T-cell (primary cell): ENCODE measurements at places on chromosomes 3 and 15. TPM values are rescaled to one million over a fixed set of nuclear protein-coding genes. Genes with fewer than 3 reads are reported as not detected.

DNA sequence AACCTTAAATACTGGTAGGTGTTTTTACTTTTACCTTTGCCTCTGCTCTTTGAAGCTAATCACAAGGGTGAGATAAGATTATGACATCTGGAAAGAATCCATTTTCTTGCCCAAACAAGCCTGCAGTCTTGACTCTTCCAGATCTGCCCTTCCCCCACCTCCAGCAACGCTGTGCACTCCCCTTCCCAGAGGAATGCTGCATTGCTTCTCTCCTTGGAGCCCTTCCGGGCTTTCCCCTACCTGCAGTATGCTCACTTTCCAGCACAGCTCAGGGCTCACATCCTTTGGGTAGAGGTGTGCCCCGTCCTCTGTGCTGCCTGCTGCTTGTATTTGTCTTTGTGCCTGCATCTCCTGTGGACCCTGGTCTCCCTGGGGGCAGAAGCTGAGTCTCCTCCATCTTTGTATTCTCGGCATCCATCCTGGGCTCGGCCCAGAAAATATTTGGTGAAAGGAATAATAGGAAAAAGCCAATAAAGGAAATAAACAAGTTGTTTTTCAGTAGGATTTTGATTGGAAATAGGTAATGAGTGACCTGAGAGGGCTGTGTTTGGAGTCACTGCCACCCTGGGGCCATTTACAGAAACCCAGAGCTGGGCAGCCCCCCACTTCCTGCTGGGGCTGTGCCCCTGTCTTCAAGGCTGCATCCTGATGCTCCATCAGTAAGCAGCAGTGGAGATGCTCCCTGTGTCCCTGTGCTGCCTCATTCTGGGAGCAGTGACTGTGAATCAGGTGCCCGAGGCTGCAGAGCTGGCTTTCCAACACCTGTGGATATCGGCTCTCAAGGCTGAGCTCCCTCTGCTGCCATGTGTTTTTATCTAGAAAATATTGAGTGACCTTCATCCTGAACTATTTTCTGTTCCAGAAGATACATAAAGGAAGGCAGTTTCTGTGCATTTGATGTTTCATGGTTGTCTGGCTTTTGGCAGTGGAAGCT lies 117.5 kb downstream of the EEFSEC start:
- no peak for DNase-seq

GRCh38 chr3:152321200-152321954 lies 52.6 kb downstream of the MBNL1 start:
- no peak for DNase-seq

GOLGA8T gene
- 0.60 TPM for total RNA-seq

DNA sequence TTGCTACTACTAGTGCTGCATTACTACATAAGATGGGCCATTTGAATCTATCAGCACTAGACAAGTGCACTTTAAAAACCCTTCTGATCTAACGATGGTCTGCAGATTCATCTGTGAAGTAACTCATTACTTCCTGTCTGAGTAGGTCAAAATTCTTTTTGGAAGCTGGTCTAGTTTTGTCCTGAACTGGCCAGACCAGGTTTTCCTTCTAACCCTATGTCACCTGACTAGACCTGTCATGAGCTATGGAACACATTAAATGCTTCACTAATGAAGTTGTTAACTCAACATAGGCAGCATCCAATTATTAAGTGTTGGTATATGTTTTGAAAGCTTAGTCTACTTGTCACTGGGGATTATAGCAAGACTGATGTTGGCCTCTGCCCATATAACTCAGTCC lies 10.1 kb upstream of the RBM5 start:
- DNase-seq = no peak

PPP1R14D gene
- not detected for total RNA-seq

CKMT1B gene
- total RNA-seq = not detected

GRCh38 chr15:89205991-89206585 lies 15.3 kb downstream of the RLBP1 start:
- DNase-seq = no peak

DNA sequence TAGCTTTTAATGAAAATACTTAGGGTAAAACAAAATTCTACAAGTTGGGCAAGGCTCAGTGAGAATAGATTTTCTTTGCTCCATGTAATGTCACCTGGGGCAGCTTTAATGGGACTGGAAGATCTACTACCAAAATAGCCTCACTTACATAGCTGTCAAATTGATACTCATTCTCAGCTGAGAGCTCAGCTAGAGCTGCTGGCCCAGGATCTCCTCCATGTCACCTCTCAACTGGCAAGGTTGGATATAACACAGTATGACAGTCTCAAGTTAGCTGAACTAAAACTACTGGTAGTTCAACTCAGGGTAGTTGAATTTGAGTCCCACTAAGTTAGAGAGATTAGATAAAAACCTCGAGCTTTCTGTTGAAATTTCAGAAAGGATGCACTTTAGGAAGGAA lies 218.5 kb upstream of the PLSCR5 start:
- no peak for DNase-seq

DNA sequence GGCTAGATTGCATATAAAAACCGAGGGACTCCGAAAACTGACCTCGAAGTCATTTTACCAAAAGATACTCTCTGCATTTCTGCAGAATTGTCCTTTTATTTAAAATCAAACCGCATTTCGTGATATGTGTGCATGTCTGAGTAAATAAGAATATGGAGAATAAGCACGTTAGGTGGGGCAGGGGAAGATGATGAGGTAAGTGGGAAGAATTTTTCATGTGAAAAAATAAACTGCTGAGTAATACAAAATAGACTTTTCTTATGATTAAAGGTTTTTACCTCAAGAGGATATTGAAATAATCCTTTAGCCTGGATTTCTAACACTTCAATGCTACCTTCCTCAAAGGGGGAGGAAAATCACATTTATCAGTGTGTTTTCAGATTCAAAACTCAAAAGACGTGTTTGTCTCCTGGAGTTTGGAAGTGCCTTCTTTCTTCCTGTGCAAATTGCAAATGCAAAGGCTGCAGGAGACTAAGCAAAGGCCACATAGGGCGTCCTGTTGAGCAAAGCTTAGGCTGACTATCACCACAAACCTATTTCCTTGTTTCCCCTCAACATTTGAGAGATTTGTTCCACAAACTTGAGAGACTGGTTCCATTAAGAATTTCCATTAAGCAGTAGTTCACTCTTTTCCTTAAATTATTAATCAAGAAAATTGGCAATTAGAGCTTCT lies 813.5 kb downstream of the MCTP2 start:
- DNase-seq = no peak

DNA sequence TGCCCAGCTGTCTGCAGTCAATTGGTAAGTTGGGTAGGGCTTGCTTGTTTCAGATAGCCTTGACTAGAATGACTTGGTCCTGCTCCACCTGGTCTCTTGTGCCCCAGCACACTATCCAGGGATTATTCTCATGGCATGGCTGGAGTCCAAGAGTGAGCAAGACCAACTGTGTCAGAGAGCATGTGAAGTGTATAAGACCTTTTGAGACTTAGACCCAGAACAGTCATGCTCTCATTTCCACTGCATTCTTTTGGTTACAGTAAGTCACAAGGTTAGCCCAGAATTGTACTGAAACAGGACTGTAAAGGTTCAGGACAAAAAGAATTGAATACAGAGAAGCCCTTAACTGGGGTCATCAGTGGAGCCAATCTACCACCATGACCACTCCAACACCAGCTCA lies 650.8 kb upstream of the ADAMTS9 start:
- DNase-seq = no peak

DNA sequence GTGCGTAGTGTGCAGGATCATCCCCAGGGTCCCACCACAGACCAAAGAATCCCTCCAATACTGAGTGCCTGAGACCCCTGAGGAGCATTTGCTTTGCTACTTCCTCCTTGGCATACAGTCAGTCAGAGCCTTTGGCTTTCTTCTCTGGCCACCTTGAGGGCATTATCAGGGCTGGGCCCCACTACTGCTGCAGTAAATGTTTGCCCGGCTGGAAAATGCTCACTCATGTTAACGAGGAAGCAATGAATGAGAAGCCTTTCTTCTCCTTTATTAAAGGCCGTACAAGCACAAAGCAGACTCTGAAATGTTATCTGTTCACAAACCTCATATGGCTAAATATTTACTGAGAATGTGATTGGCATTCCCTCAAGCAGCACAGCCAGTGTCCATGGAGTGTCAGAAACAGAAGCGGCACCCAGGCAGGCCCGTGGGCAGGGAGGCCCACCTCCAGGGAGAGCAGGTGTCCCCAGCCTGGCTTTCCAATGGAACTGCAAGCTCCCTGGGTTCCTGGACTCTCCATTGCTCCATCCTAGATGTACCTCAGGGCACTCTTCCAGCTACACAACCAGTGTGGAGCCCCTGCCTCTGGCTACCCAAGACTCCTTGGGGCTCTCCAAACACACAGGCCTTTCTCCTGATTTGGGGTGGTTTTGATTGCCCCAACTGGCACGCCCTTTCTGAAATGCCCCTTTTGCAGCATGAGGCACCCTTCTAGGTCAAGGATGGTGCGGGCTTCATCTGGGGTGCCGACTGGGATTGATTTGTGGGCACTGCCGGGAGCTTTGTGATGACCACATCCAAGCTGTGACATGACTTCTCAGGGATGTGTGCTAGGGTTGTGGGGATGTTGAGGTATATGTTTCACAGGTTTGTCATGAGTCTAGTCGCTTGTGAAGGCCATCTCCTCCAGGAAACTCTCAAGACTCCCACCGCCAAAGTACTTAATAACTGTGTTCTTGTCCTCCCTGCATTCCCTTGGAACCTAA lies 195.6 kb downstream of the FAM43A start:
- no peak for DNase-seq

DGKG gene
- total RNA-seq = 0.03 TPM

FBXO40 gene
- not detected for total RNA-seq

AQP9 gene
- 0.09 TPM for total RNA-seq

DNA sequence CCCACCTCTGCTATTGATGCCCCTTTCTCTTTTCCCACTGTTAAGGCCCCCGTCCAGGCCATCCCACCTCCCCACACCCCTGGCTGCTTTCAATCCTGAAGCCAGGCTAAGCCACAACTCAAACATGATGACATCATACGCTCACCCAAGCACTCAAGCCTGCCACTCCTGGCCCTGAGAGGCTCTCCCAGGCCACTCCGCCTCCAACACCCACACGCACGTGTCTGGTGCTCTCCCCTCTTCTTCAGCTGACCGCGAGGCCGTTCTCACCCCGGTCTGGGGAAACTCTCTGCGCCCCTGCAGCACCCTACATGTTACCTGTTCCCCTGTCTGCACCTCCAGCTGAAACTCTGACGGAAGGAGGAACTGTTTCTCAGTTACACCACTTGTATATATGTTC lies 6.2 kb downstream of the ZXDC start:
- no peak for DNase-seq

BFSP2 gene
- 0.98 TPM for total RNA-seq

DNA sequence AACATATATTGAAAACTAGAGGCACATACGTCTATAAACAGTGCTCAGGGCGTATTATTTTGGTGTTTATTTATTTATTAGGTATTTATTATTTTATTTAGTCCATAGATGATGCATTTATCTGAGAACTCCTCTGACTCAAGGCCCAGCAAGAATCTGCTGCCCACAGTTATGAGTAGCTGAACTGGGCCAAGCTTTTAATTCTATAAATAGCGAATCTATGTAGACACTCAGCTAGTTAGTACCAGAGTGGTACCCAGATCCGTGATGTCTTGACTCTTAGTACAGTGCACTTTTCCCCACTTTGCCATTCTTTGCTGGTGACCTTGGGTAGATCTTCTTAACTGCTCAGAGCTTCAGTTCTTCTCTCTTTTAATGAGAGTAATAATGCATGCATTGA lies 370.4 kb upstream of the TPRG1 start:
- no peak for DNase-seq

VWA5B2 gene
- total RNA-seq = 0.16 TPM

SERPINI2 gene
- total RNA-seq = not detected

GRIP2 gene
- 0.20 TPM for total RNA-seq

DNA sequence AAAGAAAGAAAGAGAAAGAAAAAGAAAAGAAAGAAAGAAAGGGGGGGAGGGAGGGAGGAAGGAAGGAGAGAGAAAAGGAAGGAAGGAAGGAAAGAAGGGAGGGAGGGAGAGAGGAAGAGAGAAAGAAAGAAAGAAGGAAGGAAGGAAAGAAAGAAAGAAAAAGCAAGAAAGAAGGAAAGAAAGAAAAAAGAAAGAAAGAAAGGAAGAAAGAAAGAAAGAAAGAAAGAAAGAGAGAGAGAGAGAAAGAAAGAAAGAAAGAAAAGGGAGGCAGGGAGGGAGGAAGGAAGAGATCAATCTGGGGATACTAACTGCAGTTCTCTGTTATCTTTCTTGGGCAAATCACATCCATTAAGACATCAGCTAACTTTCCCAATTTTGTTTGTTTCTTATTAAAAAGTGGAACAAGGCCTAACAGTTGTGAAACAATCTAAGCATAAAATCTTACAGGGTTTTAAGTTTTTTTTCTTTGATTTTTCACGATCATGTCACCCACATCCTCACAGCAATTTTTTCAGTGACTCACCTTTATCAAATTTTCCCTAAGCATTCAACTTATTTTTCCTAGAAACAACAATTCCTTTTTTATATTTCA lies 36.8 kb downstream of the TBC1D2B start:
- DNase-seq = no peak

PAQR9 gene
- total RNA-seq = not detected

- DNase-seq = no peak
These were observed 385.3 kb downstream of the PDCD6IP start for GRCh38 chr3:34183611-34184340.

LMAN1L gene
- total RNA-seq = 0.44 TPM

LDHAL6B gene
- not detected for total RNA-seq

DNA sequence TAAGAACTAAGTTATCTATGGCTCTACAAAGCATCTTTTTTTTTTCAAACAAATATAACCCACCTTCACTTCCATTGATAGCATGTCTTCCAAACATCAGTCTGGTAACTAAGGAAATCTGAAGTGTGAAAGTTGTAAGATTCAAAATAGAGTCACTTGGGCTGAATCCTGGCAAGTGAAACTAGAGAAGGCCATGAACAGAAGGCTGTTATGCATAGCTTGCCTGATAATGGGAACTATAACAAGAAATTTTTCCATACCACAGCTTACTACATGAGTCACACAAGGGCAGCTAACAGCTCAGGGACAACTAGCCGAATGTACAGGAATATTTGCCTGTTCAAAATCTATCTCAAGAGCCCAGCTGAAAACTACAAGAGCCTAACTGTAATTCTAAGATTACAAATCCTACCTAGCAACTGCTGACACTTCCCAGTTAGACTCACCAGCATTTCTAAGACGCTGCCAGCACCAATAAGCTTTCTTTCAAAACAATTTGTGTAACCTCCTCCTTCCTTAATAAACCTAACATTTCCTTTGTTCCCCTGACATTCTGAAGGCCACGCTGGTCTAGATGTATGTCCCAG lies 1066.5 kb downstream of the PLOD2 start:
- no peak for DNase-seq

DNA sequence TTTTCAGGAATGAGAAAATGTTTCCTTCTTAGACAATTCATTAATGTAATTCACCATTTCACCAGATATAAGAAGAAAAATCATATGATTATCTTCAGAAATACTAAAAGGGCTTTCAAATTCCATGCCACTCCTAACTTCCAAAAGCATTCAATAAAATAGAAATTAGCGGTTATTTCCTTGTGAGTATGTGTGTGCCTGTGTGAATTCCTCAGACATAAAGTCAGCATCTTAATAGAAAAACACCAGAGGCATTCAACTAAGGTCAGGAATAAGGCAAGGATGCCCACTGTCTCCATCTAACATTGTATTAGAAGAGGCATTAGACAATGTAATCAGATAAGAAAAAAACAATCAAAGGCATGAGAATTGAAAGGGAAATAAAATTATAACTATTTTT lies 88.4 kb downstream of the PLCH1 start:
- no peak for DNase-seq
